T-helper 1 cell treated with Interleukin-12 subunit alpha and Interleukin-12 subunit beta and Interleukin-4 antibody, amounts not matched to agents 30 ng/mL and 1 ng/mL, for 36 hours (primary cell): ENCODE measurements at places on chromosomes 4 and X. TPM values are rescaled to one million over a fixed set of nuclear protein-coding genes. Genes with fewer than 3 reads are reported as not detected.

Gene CFP
- total RNA-seq, result 25.2 and 26.9 TPM in 2 replicates

Gene SULT1E1
- not detected in 2 replicates for total RNA-seq

Gene SSX2B
- total RNA-seq, result not detected in 2 replicates

Gene ADRA2C
- not detected in 2 replicates for total RNA-seq

Gene KLF3
- total RNA-seq, result 27.4 and 27.8 TPM in 2 replicates

Gene LRP2BP
- total RNA-seq, result 0.39 and 0.59 TPM in 2 replicates

Gene STBD1
- 1.9 and 2.3 TPM in 2 replicates for total RNA-seq

Gene HHIP
- total RNA-seq, result not detected in 2 replicates

Gene SUPT20HL2
- not detected in 2 replicates for total RNA-seq

Gene RNF212
- 2.1 and 2.6 TPM in 2 replicates for total RNA-seq

Gene CYP2U1
- 2.7 and 2.8 TPM in 2 replicates for total RNA-seq

Gene SPANXN4
- not detected in 2 replicates for total RNA-seq

Gene HPGD
- 12.1 and 13.8 TPM in 2 replicates for total RNA-seq

Gene ODAPH
- total RNA-seq, result 5.9 and 6.0 TPM in 2 replicates

Gene ADGRG4
- not detected in 2 replicates for total RNA-seq

Gene SPANXB1
- total RNA-seq, result not detected in 2 replicates

Gene SLC10A4
- 0.12 TPM in 1 of 2 replicates, not detected in the other for total RNA-seq

Gene TMPRSS11D
- total RNA-seq, result not detected in 2 replicates

Gene C4orf50
- total RNA-seq, result 1.9 and 2.3 TPM in 2 replicates

Gene ATOH1
- not detected in 2 replicates for total RNA-seq

Gene KLHL13
- 0.12 and 0.17 TPM in 2 replicates for total RNA-seq

Gene CSAG3
- 7.4 and 9.8 TPM in 2 replicates for total RNA-seq

Gene ZXDA
- 4.4 and 4.8 TPM in 2 replicates for total RNA-seq

Gene ABLIM2
- 0.51 and 0.56 TPM in 2 replicates for total RNA-seq

Gene ARX
- total RNA-seq, result not detected in 2 replicates

Gene GLRA3
- not detected in 2 replicates for total RNA-seq

Gene FAM9B
- total RNA-seq, result not detected in 2 replicates

Gene PPP2R2C
- not detected in 2 replicates for total RNA-seq

Gene GPRASP3
- 0.93 and 2.1 TPM in 2 replicates for total RNA-seq

Gene CT45A3
- total RNA-seq, result not detected in 2 replicates

Gene NEUROG2
- not detected in 2 replicates for total RNA-seq

Gene RFC1
- total RNA-seq, result 61.3 and 70.8 TPM in 2 replicates

Gene NUP54
- 57.2 and 62.7 TPM in 2 replicates for total RNA-seq

Gene SLC38A5
- 73.9 and 93.1 TPM in 2 replicates for total RNA-seq

Gene RASL11B
- total RNA-seq, result 0.17 TPM in 2 replicates
